Activated B cell treated with CpG ODN at 0.5 μM for 24 hours (primary cell): ENCODE measurements at places on chromosomes 2 and 18. TPM values are rescaled to one million over a fixed set of nuclear protein-coding genes. Genes with fewer than 3 reads are reported as not detected.

Gene SLC9A4
- total RNA-seq = 0.05 and 0.11 TPM in 2 replicates

Gene RAPGEF4
- 0.17 TPM in 1 of 2 replicates, not detected in the other for total RNA-seq

Gene CHRND
- total RNA-seq = not detected in 2 replicates

Gene CTNNA2
- total RNA-seq = not detected in 2 replicates

Gene CXCR4
- total RNA-seq = 200 and 213 TPM in 2 replicates

Gene DOK6
- not detected in 2 replicates for total RNA-seq

Gene TRIM54
- not detected in 2 replicates for total RNA-seq

Gene ZNF512
- total RNA-seq = 45.4 and 48.7 TPM in 2 replicates

Gene ARHGEF4
- 0.29 and 0.39 TPM in 2 replicates for total RNA-seq

Gene ASB18
- not detected in 2 replicates for total RNA-seq

Gene HK2
- total RNA-seq = 14.5 and 15.3 TPM in 2 replicates

Gene TSPYL6
- total RNA-seq = not detected in 2 replicates

Gene ITPRIPL1
- 2.7 and 4.4 TPM in 2 replicates for total RNA-seq

Gene INHBB
- not detected in 2 replicates for total RNA-seq

Gene ANKRD53
- total RNA-seq = 0.71 and 2.5 TPM in 2 replicates

Gene GALNT5
- total RNA-seq = not detected in 2 replicates

Gene RIT2
- not detected in 2 replicates for total RNA-seq

Gene SULT1C2
- not detected in 2 replicates for total RNA-seq
